ENCODE measurements at places on chromosomes 7 and 10.

GRCh38 chr7:129607471-129608120, 3.9 kb upstream of the NRF1 start:
- no peak for DNase-seq

GRCh38 chr10:51074238-51075028, at the start of gene PRKG1:
TSS of gene PRKG1 (plus strand) at chr10:51074487.
- DNase-seq: no peak

DNA sequence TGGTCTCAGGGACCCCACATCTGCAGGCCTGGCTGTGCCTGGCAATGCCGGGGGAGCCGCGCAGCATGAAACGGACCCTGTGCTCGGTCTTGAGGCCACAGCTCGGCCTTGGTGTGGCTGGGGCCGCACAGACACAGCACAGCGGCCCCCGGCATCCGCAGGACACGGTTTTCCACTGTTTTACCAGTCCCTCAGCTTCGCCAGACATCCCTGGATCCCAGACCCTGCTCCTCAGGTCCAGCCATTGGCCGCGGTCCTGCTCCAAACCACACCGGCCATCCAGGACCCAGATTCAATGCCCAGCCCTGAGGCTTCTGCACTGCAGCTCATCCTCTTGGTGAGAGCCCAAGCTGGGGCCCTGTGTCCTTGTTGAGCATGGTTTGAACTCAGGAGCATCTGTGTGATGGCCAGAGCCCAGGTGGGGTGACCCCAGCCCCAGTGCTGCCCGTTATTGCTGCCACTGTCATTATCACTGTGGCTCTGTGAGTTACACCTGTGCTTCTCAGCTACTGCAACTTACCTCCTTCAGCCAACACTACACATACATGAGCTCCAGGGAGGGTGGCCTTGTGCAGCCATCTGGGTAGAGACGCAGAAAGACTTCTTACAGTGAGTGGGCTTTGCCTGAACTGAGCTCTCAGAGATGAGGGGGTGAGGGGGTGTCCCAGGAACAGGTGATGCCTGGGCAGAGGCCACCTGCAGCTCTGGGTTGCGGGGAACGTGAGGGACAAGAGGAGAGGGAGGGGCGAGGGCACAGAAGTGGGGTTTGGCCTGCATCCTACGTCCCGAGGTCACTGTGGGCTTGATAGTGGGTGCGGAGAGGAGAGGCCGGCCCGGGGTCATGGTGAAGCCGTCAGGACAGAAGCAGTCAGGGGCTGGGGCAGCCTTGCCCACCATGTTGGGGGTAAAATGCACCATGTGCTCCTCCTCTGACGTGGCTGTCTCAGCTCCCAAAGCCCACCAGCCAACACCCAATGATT, 567.6 kb downstream of the PTPRN2 start:
- DNase-seq: no peak

DNA sequence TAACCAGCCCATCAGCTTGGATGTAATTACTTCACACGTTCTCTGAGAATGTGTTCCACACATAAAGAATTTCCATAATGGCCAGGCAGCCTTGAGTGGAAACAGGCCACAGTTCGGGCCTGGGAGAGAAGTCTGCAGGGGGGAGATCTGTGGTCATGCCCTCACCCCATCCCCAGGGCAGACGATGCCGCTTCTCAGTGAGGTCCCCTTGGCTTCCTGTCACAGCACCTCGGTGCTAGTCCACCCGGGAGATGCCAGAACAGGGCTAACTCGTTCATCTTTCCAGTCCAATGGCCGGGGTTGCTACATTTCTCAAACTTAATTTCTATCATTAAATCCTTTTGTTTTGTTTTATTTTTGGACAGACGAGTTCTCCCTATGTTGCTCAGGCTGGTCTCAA, 624.1 kb downstream of the PTPRN2 start:
- no peak for DNase-seq

DNA sequence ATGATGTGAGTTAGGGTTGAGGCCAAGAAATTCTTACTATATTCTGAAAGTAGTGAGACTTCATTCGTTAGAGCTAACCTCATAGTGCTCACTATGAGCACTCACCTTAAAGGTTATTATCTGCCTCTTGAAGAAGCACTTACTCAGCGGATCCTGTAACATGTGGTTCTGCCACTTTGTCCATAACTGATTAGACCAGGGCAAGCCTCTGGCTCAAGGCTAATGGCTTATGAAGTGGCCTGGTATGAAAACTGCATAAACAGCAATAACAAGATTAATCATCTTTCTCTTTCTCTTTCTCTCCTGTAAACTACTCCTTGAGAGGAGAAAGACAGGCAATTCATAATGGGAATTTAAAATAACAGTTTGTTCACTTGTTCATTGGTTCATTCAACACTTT, 82.8 kb downstream of the MAPK8 start:
- no peak for DNase-seq

GRCh38 chr7:70704831-70705346, 427.1 kb upstream of the GALNT17 start:
- no peak for DNase-seq

GRCh38 chr7:116227678-116228239, 17.4 kb downstream of the TES start:
- no peak for DNase-seq

DNA sequence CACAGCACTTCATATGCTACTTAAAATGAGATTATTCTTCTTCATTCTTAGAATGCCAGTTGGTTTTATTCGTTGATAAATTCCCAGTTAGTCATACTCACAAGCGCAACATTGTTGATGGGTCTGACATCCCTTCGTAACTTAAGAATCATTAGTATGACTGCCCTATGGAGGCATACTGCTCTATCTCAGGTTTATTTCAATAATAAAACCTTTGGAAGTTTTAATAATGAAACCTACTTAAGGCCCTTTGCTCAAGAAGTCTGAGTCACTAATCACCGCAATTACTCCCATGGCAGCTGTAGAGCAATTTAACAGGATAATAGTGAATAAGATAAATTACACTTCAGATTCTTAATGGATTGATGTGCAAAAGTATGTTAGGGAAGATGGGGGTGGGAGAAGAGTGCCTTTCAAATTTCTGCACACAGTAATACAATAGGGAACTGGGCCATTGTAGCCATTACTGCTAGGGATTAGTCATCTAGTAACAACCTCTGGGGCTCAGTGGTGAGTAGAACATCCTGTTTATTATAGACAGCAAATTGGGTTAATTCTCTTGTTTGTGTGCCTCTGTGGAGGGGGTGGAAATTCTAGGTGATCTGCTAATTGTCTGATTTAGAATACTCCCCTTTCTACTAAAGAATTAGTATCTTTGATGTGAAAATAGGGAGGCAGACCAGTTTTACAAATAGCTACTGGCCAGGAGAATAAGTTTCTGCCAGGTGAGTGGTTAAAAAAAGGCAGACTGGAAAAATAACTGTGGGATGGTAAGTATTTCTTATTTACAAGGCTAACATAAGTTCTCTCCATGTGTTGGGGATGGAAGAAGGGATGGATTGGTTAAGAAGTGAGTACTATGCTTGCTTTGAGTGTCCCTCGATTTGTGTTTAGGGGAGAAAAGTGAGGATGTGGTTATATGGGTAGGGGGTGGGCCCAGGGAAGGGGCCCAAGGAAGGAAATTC, 74.5 kb upstream of the VKORC1L1 start:
- DNase-seq: no peak

DNA sequence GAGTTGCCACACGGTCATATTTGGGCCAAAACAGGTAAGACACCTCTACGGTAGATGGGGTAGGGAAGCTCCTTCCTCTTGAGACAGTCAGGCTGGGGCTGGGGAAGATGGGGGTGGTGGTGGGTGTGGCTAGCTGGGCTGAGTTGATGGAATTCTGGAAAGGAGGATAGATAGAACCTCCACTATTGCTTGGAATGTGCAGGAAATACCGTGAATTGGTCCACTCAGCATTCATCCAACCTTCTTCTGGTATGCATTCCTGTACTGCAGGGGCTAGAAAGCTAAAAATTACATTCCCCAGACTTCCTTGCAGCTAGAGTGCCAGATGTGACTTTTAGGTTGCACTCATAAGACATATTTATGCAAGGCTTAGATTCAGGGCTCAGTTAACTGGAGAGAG, 24.8 kb downstream of the TLX1 start:
- DNase-seq: no peak

- DNase-seq: no peak
Observed at GRCh38 chr7:96694082-96694481, 15.6 kb downstream of the SEM1 start.

DNA sequence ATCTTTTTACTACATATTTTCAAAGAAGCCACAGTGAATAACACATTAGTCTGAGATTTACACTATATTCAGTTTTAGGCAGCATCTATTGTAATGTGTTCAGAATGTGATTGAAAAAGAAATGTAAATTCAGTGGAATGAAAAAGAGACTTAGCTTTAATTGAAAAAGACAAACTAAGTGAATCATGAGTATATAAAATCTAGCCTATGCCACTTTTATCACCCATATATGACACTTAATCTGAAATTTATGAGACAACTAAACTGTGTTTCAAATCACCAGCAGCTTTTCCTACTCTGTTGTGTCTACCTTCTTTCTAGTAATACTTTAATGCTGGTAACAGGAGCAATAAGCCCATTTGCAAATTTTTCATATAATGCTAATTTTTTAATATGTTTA, 4.7 kb downstream of the SKAP2 start:
- DNase-seq: no peak

- DNase-seq: no peak
Observed at GRCh38 chr7:87391020-87391701, 45.7 kb downstream of the CROT start.

GRCh38 chr10:46312953-46313352, 26.2 kb downstream of the ANTXRL start:
- DNase-seq: no peak

DNA sequence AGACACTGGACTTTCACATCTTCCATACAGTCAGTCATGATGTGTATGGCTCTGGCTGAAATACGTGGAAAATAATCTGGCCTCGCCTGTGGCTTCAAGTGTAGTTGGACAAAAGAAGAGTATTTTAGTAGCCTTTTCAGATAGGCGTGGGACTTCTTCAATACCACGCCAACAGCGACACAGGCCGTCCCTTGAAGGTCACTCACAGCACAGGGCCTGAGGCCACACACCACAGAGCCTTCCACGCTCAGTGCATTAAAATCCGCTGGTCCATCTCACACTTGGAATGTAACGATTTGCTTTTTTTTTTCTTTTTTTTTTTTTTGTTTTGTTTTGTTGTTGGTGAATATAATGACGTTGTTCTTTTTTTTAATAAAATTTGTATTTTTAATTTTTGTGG, 51.8 kb upstream of the SUN1 start:
- DNase-seq: no peak

All from activated CD4-positive, alpha-beta T cell treated with anti-CD3 and anti-CD28 coated beads for 1 hour (primary cell).